ENCODE measurements at places on chromosomes 6 and 20.

GRCh38 chr20:19370076-19371075 is 157.9 kb downstream of the SLC24A3 start:
- peak; percentile 62 for DNase-seq

DNA sequence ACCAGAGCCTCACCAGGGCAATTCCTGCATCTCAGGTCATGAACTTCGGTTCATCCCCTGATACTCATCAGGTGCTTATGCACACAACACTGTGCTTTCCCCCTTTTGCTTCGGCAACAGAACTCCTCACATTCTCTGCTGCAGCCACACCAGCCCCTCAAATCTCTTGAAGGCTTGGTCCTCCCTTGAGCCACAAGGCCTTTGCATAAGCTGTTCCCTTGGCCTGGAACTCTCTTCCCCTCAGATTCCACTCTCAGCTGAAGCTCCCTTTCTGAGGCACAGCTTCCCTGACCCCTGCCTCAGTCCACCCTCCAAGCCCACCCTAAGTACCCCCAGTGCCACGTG is 76.4 kb downstream of the NOL4L start:
- DNase-seq, result no peak

GRCh38 chr6:56758553-56758952 is 115.9 kb upstream of the DST start:
- DNase-seq, result no peak

- DNase-seq, result no peak
Measured at GRCh38 chr6:69863766-69864165, 2.6 kb upstream of the COL19A1 start.

- DNase-seq, result no peak
Measured at GRCh38 chr20:21312813-21313474, 9.8 kb downstream of the XRN2 start.

GRCh38 chr6:145071836-145072235 is 663.5 kb downstream of the EPM2A start:
- no peak for DNase-seq

DNA sequence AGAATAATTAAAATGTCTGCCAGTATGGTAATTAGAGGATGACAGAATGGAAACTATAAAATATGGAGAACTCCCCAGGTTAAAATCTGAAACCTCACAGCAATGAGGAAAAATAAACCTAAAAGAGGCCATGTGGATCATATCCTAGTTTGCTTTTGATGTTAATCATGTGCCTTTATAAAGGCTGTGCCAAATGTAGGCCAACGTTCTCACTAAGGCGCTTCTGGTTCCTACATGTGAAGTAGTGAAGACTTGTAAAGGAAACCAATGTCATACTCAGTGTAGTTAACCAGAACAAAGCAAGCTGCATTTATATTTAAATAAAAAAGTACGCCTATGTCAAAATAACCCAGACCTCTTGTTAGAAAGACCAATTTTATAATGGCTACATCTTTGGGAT is 113.7 kb upstream of the FAM184A start:
- no peak for DNase-seq

DNA sequence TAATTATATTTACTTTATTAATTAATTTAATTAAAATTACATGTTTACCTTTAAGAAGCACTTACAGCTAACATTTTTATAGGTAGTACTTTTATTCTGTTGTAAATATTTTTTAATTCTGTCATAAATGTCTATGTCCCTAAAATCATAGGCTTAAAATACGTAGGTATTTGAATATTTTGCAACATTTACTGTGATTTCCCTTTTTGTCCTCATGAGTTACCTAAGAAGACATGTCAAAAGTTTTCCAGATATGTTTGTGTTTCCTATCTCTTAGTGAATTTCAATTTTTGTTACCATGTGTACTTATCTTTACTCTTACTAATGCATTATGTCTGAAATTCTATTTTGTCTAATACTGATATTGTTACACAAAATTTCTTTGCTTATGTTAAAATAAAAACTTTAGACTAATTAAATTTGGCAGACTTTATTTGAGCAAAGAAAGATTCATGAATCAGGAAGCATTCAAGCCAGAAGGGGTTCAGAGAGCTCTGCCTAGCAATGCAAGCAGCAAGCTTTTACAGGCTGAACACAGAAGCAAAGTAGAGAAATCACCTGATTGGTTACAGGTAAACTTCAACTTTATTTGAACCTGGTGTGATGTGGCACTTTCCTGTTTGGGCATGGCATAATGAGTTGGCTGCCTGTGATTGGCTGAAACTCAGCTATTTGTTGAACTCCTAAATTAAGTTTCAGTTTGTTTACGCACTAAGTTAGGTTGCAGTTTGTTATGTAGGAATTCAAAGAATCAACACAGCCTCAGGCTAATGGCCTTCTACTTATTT is 123.2 kb upstream of the TMEM170B start:
- DNase-seq, result no peak

GRCh38 chr20:47146686-47147085 is 209.8 kb downstream of the ZMYND8 start:
- DNase-seq, result no peak

DNA sequence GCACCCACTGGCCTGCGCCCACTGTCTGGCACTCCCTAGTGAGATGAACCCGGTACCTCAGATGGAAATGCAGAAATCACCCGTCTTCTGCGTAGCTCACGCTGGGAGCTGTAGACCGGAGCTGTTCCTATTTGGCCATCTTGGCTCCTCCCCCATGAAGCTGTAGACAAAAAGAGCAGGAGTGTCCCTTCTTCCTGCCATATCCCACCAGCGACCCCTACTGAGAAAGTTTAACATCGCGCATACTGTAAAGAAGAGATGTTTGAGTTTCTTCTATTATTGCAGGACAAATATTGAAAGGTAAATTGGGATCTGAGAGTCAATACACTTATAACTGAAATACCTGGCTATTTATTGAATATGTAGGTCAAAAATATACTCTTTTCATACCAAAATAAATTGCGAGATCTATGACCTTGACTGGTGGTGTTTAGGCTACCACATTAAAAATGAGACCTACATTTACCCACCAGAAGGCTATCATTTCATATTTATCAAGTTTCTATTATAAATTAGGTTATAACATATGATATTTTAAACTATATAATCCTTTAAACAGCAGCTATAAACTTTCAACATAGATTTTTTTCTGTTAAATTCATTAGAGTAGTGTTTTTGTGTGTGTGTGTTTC is 586.3 kb downstream of the HTR1B start:
- no peak for DNase-seq

- no peak for DNase-seq
Measured at GRCh38 chr20:63957690-63958441, 1.6 kb upstream of the UCKL1 start.

DNA sequence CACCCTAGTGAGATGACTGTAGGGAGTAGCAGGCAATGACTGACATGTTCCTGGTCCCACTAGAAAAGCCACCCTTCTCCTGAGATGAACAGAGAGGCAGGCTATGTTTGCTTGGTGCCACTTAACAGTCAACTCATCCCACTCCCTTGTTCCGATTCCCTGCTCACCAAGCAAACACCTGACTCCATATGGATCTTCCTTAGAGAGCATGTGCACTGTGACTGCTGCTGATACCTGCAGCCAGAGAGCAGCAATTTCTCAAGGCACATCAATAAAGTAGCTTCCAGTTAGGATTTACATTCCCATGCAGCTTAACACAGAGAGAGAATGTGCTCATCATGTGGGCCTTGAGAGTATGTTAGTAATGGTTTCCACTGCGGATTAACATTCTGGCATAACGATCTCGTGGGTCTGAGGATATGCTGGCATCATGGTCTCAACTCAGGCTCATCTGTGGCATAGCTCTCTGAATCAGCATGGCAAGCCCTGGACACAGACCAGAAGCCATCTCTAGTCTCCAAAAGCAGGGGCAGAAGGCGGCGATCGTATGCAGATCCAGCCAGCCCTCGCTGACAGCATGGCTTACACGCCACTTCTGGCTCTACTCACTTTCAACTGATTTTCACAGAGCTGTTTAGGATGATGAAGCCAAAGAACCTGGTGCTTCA is 43.9 kb downstream of the ATXN1 start:
- no peak for DNase-seq

DNA sequence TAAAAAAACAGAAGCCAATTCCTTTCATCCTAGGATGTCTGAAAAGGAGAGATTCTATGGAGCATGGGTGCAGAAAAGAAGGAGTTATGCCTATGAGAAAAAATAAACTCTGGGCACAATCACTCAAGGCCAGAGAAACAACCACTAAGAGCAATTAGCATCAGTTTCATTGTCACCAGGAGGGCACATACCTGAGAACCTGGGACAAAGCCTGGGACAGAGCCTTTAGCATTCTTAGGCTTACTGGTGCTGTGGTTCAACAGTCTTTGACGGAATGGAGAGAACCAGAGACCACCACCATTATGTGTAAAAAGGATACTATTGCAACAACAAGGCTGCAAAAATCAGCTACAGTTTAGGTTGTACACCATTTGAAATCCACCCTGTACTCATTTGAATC is 29.4 kb upstream of the BCKDHB start:
- no peak for DNase-seq

DNA sequence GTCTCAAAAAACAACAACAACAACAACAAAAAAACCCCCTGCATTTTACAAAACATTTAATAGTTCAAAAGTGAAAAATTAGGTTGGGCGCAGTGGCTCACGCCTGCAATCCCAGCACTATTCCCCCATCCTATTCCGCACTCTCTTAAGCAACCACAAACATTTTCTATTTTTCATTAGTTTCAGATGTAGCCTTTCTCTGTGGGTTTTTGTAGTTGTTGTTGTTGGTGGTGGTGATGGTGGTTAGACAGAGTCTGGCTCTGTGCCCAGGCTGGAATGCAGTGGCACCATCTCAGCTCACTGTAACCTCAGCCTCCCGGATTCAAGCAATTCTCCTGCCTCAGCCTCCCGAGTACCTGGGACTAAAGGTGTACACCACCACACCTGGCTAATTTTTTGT is 6.4 kb upstream of the GMNN start:
- no peak for DNase-seq

- DNase-seq, result no peak
Measured at GRCh38 chr6:106440546-106440945, 80.0 kb downstream of the CRYBG1 start.

DNA sequence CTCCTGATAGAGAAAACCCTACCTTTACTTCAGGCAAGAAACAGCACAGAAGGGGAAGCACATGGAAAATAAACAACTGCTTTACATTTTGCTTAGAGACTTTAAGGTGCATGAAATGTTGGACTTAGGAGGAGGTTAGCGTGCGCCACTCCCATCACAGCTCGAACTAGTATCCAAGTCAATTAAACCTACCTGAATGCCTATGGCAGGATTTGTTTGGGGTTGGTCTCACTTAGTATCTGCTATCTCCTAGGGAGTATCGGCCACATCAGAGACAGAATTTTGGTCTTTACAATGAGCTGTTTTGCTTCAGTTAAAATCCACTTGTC is 12.0 kb downstream of the CYP24A1 start:
- no peak for DNase-seq

DNA sequence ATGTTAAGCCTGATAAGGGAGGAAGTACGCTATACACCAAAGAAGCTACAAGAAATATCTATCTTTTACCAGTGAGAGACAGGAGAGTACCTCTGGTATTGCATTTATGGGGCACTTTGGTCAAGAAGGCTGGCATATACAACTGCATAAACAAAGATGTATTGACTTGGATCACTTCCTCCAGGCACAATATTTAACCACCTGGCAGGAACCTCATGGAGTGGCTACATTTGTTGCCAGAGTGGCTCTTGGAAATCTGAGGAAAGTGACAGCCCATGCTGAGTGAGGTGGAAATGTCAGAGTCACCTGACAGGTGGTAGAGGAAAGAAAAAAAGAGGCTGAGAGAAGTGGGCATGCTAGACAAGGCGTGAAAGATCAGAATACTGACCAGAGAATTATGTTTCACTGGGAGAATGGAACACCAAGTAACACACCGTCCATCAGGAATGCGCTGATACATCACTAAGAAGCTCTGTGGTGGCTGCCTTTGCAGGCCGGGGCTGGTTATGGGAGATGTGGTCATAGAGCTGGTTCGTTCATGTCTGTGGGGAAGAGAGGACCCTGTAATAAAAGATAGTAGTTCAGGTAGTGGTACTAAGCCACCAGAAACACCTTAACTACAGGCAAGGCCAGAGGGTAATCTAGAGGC is 61.4 kb upstream of the UFL1 start:
- no peak for DNase-seq

- DNase-seq, result no peak
Measured at GRCh38 chr6:31352683-31353383, 4.1 kb downstream of the HLA-B start.

- DNase-seq, result no peak
Measured at GRCh38 chr6:56497240-56497639, 145.4 kb downstream of the DST start.

DNA sequence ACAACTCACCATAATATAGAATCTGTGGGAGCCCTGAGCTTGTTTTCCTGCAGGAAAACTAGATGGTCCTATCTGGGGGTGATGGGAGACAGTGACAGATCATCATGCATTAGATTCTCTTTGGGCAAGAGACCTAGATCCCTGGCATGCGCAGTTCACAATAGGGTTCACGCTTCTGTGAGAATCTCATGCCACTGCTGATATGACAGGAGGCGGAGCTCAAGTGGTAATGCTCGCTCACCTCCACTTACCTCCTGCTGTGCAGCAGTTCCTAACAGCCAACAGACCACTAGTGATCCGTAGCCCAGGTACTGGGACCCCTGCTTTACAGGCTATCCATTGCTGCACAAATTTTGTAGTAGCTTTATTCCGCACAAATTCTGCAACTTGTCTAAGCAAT is 84.5 kb downstream of the HIVEP2 start:
- no peak for DNase-seq

DNA sequence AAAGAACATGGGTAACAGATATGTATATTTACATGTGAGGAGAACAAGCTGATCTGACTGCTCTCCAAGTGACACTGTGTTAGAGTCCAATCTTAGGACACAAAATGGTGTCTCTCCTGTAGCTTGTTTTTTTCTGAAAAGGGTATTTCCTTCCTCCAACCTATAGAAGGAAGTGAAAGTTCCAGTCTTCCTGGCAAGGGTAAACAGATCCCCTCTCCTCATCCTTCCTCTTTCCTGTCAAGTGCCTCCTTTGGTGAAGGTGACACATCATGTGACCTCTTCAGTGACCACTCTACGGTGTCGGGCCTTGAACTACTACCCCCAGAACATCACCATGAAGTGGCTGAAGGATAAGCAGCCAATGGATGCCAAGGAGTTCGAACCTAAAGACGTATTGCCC is 5.2 kb downstream of the HFE start:
- DNase-seq, result no peak

- no peak for DNase-seq
Measured at GRCh38 chr20:4411744-4412143, 310.0 kb upstream of the PRND start.

DNA sequence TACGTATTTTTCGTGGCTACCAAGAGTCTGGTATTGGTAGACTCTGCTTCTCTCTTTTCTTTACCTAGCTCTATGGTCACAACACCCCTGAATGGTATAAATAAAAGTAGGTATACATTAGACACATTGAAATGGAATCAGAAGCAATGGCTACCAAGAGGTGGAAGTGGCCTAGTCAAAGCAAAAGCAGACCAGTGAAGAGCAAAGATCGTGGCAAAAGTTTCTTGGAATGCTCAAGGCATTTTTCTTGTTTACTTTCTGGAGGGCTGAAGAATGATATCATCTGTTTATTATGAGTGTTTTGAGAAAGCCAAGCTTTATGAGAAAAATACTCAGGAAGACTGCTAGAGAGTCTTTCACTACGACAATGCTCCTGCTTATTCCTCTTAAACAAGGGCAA is 28.6 kb upstream of the MOCS1 start:
- DNase-seq, result no peak

GRCh38 chr20:51624157-51624731 is 81.7 kb upstream of the NFATC2 start:
- DNase-seq, result no peak

Measured in vagina (tissue), 2 donors.